ENCODE measurements at places on chromosomes 4 and X.

DNA sequence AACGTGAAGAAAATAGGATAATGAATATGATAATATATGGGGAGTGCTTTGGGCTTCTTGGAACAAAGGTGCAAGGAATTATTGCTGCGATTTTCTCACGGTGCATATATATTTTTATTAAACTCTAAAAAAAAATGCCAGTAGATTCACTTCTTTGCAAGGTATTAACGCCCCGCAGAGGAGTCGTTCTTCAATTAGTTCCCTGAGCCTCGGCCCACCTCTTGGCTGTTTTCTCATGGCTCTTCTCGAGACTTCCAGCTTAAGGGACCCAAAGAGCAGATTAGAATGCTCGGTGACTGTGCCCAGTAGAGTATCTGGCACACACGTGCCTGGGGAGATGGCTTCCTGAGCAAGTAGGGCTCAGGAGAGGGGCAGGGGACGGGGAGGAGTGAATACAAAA is 367.4 kb downstream of the MID1IP1 start:
- DNase-seq = no peak

DNA sequence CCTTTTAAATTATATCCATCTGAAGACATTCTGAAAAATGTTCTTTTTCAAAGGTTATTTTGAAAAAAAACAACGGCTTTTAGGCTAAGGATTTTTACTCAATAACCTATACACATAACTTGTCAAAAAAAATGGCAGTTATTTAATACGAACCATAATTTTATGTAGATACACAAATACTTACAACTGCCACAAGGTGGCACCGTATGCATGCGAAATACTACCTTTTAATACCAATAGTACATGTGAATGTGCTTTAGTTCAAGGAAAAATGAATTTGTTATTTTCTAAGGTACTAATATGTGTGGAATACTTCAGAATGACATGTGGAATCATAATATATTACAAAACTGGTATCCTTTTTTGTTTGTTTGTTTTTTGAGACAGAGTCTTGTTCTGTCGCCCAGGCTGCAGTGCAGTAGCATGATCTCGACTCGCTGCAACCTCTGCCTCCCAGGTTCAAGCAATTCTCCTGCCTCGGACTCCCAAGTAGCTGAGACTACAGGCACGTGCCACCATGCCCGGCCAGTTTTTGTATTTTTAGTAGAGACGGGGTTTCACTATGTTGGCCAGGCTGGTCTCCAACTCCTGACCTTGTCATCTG is 4.6 kb upstream of the MAD2L1 start:
- no peak for DNase-seq

GRCh38 chr4:25015012-25015411 is 15.7 kb downstream of the LGI2 start:
- DNase-seq = no peak

GRCh38 chr4:66330125-66330524 is 659.8 kb upstream of the EPHA5 start:
- DNase-seq = no peak

DNA sequence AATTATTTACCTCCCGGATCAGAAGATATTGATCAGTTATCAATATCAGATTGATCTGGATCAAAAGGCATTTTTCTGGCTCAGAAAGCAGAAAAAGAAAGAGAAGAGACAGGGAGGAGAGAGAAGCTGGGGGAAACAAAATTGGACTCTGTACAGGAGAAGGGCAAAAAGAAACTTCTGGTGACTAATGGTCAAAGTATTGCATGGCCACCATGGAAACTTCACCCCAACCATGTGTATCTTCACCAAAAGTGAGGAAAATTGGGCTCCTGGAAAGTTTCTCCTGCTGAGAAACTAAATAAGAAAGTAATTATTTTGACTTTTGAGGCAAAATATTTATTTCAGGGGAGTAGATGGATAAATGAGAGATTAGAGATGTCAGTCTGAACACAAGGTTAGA is 33.9 kb downstream of the RNF150 start:
- no peak for DNase-seq
